ENCODE measurements at places on chromosomes 11 and 22.

- DNase-seq: no peak
Observed at GRCh38 chr22:26845021-26845743, 187.8 kb downstream of the MIAT start.

- no peak for DNase-seq
Observed at GRCh38 chr22:44862281-44862680, 109.9 kb downstream of the ARHGAP8 start.

GRCh38 chr11:117218133-117218915, 13.5 kb downstream of the PCSK7 start:
- no peak for DNase-seq

GRCh38 chr22:40176921-40177737, 596 bp upstream of the TNRC6B start:
- DNase-seq: peak; percentile 77

DNA sequence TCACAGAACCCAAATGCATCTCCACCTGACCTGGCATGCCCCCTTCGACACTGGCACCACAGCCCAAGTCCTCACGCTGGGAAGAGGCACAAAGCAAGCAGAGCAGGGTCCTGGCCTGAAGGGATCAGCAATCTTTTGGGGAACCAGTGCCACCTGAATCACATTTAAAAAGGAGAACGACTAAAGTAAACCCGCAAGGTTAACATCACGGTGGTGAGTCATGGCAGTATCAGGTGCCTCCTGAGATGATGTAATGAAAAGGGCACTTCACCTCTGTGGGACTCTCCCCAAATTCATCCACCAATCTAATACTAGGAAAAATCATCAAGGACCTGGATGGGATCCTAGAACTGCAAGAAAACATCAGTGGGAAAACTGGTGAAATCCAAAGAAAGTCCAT, 44.9 kb downstream of the PACSIN2 start:
- DNase-seq: no peak

DNA sequence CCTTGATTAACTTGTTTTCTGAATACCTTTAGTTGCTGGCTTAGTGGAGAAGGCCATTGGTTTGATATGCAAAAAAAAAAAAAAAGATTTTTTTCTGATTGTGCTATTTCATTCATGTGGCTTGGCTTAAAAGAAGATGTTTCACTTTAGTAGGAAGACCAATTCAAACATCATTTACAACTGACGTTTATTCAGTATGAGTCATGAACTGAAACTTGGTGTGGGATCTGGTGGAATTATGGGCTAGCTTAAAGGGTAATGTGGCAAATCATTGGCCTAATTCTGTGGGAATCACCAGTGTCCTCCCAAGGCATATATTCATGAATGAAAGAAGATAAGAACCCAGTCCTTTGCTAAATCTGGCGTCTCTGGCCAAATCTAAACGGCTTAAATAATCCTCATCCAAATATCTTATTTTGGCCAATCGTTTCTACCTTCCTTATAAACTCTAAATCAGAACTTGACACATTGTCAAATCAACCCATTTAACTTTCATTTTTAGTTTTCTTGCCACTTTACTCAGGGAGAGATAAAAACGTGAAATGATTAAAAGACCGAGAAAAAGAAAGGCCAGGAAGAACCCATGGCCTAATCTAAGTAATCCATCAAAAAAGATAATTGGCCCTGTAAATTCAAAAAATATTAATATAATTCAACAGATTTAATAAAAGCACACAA, 77.0 kb downstream of the DDIAS start:
- peak; percentile 10 for DNase-seq

DNA sequence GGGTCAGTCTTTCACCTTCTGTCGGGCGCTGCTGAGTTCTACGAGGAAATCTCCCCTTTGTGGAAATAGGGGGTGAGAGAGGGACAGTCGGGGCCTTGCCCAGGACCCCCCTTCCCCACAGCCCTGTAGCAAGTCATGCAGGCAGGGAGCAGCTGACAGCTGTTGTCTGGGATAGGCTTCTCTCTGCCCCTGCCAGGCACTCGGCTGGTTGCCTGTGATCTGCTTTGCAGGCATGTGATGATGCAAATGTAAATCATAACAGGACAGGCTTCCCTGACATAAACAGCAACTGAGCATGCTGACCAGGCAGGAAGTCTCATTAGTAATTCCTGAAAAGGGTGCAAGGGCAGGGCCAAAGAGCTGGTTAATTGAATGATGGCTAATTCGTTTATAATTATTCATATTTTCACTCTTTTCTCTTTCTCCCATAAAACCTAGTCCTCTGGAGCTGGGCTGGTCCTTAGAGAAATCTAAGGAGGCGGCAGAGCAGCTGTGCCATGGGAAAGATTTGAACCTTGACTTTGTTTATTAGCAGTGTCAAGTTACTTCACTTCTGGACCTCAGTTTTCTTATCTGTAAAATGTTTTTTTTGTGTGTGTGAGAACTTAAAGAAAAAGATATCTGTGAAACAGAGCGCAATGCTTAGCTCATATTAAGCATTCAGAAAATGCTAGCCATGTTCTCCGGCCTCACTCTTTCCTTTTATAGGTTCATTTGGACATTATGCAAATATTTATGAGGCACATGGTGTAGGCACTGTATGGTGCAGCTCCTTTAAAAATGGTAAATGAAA, 129.7 kb downstream of the LDLRAD3 start:
- DNase-seq: no peak

DNA sequence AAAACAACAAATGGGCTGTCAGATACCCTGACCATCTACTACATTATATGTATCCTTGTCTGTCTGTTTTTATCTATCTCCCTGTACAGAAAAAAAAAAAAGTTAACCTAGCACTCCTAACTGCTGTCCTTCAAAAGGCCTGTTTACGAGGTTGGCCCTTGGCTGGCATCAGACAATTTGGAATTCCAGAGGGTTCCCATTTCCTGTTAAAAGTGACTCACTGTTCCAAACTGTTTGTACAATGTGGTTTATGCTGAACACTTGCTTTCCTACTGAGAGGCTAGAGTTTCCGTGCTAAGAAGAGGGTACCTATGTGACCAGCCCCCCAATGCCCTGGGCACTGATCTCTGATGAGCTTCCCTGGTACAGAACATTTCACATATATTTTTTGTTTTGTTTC, 65.9 kb upstream of the HMGXB4 start:
- DNase-seq: no peak

Data from CD4-positive, alpha-beta T cell treated with Interleukin-12 subunit alpha and Interleukin-12 subunit beta, for 1 hour (primary cell).